ENCODE measurements at places on chromosomes 4 and X.

DNA sequence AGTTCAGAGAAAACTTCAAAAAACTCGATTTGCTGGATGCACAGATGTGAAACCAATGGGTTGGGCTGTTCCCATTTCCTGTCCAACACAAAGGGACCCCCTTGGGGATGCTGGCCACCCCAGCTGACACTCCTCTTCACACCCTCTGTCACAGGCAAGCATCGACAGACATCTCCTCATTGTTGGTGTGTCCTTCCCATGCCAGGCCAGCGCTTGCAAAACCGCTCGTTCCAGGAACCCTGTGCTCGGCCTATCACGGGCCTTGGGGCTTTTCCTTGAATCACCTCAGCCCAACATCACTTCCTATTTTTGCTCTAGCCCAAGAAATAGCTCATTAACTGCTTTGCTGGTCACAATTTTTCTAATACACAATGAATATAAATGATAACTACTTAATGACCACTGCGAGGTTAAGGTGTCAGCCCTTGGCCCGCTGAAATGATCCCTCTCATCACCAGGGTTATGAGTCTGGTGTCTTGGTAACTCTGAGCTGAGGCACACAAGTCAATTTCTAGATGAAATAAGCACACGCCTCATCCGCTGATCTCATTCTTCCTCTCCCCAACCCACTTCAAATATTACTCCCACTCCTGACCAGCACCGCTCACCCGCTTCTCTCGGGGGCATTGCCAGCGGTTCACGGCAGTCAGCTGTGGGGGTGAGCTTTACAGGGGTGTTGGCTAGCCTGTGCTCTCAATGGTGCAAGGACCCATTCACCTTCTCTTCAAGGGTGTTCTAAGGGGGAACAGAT lies 32.3 kb downstream of the BCOR start:
- peak; percentile 30 for DNase-seq
- peak overlapping the region; percentile 68 for H3K27ac ChIP-seq
- no peaks in the 10 kb centered on the region for H3K27me3 ChIP-seq
- no peak overlapping the region for H3K4me3 ChIP-seq
- peaks cover 48% of the 10 kb centered on the region for H3K36me3 ChIP-seq

DNA sequence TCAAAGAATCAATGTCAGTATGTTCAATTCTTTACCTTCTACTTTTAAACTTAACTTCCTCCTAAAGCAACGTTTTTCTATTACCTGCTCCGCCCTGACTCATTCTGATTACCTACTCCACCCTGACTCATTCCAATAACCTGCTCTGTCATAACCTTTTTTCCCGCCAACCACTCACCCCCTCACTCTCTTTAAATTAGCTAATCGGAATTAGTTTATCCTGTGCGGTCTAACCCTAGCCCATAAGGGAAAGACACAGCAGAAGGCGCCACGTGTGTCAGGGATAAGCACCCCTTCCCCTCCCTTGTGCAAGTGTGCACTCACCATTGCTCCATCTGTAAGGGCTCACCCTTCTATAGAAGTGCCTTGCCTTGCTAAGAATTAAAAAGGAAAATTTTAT lies 64.4 kb downstream of the EIF4E start:
- H3K27ac ChIP-seq: no peak overlapping the region
- no peaks in the 10 kb centered on the region for H3K36me3 ChIP-seq
- peak; percentile 46 for DNase-seq
- H3K4me3 ChIP-seq: no peak overlapping the region

GRCh38 chr4:108601532-108601931 lies 18.8 kb upstream of the RPL34 start:
- H3K27me3 ChIP-seq: no peaks in the 10 kb centered on the region
- H3K4me1 ChIP-seq: peaks cover 17% of the 10 kb centered on the region
- no peak overlapping the region for H3K27ac ChIP-seq
- H3K4me3 ChIP-seq: no peak overlapping the region

GRCh38 chr4:1172228-1172851 lies at the start of gene SPON2:
Gene SPON2, minus strand, starts transcription at chr4:1172583.
- H3K27me3 ChIP-seq: peaks cover 25% of the 10 kb centered on the region
- peak within 1 kb of the TSS; percentile 21 for H3K4me3 ChIP-seq
- no peak for DNase-seq
- no peak within 1 kb of the TSS for H3K27ac ChIP-seq

- H3K4me3 ChIP-seq: no peak overlapping the region
- no peak for DNase-seq
- no peaks in the 10 kb centered on the region for H3K36me3 ChIP-seq
- H3K27me3 ChIP-seq: no peaks in the 10 kb centered on the region
Observed at GRCh38 chrX:135649561-135649960, 63.9 kb upstream of the CT45A1 start.

GRCh38 chrX:52082578-52082977 lies 13.6 kb upstream of the MAGED4B start:
- no peak overlapping the region for H3K4me3 ChIP-seq
- no peaks in the 10 kb centered on the region for H3K27me3 ChIP-seq
- no peak for DNase-seq
- H3K27ac ChIP-seq: no peak overlapping the region
- peaks cover 6% of the 10 kb centered on the region for H3K4me1 ChIP-seq

GRCh38 chr4:6760865-6761264 lies 21.7 kb upstream of the KIAA0232 start:
- DNase-seq: no peak
- no peaks in the 10 kb centered on the region for H3K36me3 ChIP-seq
- H3K4me3 ChIP-seq: no peak overlapping the region
- H3K4me1 ChIP-seq: no peaks in the 10 kb centered on the region

GRCh38 chrX:124862301-124862700 lies 457.4 kb upstream of the TEX13C start:
- DNase-seq: no peak
- no peak overlapping the region for H3K4me3 ChIP-seq
- H3K36me3 ChIP-seq: no peaks in the 10 kb centered on the region
- H3K4me1 ChIP-seq: no peaks in the 10 kb centered on the region

DNA sequence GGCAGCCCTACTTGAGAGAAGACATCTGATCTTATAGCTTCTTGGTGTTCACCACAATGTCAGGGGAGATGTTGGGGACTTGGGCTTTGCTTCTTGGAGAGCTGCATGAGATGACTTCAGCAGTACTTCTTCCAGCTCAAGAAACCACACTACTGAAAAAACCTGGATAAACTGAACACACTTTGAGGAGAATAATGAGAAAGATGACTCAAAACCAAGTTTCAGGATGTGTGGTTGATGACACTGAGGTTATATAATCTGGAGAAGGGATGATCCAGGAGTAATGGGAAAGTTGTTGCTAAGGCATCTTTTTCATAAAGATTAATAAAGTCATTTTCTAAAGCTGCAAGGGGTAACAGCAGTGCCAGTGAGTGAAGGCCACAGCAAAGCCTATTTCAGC lies 58.4 kb upstream of the PNPLA4 start:
- H3K4me3 ChIP-seq: no peak overlapping the region
- DNase-seq: no peak
- H3K4me1 ChIP-seq: no peaks in the 10 kb centered on the region
- no peak overlapping the region for H3K27ac ChIP-seq
- H3K36me3 ChIP-seq: no peaks in the 10 kb centered on the region

DNA sequence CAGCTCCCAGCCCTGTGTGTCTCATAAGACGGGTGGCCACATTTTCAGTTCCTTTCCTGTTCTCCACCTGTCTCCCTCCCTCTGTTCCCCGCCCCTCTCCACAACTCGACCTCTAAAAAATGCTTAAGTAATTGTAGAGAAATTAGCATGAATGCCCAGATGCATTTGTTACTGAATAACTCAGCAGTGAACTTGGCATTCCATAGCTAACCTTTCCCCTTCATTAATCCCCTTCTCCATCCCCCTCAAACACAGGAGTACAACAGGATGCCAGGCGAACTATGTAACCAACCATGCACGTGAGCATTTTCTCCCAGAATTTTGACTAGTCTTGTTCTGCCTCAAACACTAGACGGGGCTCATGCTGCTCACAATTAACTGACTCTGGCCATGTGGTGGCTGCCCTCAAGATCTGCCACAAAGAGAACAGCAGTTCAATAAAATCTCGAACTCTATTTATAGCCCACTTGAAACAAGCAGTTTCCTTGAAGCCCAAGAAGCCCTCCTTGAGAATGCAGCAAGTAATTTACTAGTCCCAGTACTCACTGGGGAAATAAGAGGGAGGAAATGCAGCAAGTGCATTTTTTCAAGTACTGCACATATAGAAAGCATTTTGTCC lies 351.2 kb downstream of the ARHGAP24 start:
- DNase-seq: no peak
- H3K4me1 ChIP-seq: no peaks in the 10 kb centered on the region
- H3K4me3 ChIP-seq: no peak overlapping the region

GRCh38 chrX:39242187-39242586 lies 440.9 kb downstream of the MID1IP1 start:
- H3K4me1 ChIP-seq: peaks cover 24% of the 10 kb centered on the region
- no peaks in the 10 kb centered on the region for H3K36me3 ChIP-seq
- H3K4me3 ChIP-seq: no peak overlapping the region

DNA sequence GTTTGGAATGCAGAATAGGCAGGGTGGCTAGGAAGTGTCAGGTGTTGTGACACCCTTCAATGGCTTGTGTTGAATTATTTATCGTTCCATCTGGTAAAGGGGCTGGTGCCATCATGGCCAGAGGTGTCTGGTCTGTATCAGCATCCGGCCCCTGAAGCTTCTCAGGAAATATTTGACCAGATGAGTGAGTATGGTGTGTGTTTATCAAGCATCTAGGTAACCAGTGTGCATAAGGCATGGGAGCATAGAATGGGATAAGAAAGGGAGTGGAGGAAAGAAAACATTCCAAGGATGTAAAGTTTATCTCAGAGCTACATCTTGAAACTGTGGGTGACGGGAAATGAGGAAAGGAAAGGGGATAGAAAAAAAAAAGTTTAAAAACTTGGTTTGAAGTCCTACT lies 109.4 kb downstream of the KLHL4 start:
- DNase-seq: no peak
- H3K4me1 ChIP-seq: no peaks in the 10 kb centered on the region
- H3K27ac ChIP-seq: no peak overlapping the region
- no peaks in the 10 kb centered on the region for H3K36me3 ChIP-seq
- no peak overlapping the region for H3K4me3 ChIP-seq
- no peaks in the 10 kb centered on the region for H3K27me3 ChIP-seq

All from activated naive CD4-positive, alpha-beta T cell treated with anti-CD3 and anti-CD28 coated beads for 36 hours (primary cell).